ENCODE measurements at places on chromosomes 12 and 14.
A peak's percentile ranks its signal among the peaks of the same experiment; 100 is the strongest.

GRCh38 chr12:94644141-94644979, 6.0 kb downstream of the TMCC3 start:
- DNase-seq, result peak; percentile 67

- DNase-seq, result no peak
Observed at GRCh38 chr12:96980991-96981414, 73.9 kb downstream of the NEDD1 start.

DNA sequence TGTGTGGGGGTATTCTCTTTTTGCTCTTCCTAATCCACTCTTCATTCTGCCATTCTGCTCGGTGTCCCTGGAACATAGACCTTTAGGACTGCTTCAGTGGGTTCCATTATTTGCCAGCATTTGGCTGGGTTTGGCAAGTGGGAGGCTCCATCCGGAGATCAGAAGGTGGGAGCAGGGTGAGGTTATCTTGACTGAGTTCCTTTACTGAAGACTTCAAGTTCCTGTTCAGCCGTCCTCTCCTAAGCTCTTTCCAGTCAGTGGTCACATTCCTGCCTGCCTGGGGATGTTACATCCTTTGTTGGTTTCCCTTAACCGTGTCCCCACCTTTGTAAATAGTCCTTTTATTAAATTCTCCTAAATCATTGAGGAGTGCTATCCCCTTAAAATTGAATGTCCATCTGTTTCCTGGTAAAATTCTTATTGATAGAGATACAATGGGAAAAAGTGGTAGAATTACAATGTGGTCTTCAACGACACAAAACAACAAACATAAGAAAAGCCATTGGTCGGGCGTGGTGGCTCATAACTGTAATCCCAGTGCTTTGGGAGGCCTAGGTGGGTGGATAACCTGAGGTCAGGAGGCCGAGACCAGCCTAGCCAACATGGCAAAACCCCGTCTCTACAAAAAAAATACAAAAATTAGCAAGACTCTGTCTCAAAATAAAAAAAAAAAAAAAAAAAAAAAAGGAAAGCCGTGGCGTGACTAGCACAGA, 5.0 kb upstream of the MIA2 start:
- DNase-seq, result no peak

GRCh38 chr12:53513712-53514410, 6.6 kb upstream of the NPFF start:
- peak; percentile 14 for DNase-seq

- peak; percentile 74 for DNase-seq
Observed at GRCh38 chr14:75566321-75566720, 12.1 kb upstream of the FLVCR2 start.

GRCh38 chr12:108403952-108404351, 64.8 kb upstream of the CMKLR1 start:
- DNase-seq, result no peak

DNA sequence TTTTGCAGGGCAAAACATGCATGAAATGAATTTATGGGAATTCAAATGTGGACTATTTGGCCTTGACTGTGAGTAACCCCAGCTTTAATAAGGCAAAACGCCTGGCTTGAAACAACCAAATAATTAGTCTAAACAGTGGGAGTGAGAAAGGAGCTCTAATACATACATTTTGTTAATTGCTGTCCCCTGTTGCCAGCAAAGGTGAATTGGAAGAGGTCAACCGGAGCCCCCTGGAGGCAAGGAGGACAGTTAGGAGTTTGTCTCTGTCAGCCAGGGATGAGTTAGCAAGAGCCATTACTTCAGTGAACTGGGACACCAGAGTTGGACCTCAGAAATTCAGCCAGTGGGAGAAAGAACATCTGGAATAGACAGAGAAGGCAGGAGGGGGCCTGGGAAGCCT, 17.4 kb downstream of the KRT76 start:
- DNase-seq, result no peak

DNA sequence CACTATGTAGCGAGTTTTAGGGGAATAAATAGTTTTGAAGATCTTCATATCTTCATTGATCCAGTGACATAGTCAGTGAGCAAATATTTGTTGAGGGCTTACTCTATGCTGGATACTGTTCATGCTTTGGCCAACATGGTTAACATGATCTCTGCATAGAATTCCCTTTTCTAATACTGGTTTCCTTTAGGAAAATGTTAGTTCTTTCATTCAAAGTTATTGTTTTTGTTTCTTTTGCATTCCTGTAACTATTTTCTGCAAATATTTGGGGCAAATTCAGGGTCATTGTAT, 226.5 kb downstream of the C12orf50 start:
- DNase-seq, result no peak

GRCh38 chr12:88571543-88571942, 8.7 kb downstream of the KITLG start:
- no peak for DNase-seq

DNA sequence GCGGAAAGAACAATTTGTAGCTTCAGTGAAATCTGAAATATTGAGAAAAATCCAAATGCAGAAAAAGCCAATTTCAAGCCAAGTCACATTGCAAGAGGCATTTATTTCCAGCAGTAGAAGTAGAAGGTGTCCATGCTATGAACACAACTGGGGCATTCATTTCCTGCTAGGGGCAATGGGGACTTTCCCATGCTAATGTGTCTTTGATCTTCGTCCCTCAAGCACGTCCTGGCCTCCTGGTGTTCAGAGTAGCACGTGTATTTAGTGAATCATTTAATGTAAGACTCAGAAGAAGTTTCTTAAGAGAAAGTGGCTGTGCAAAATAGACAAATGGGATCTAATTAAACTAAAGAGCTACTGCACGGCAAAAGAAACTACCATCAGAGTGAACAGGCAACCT, 267.9 kb downstream of the TMEM132C start:
- DNase-seq, result no peak

- DNase-seq, result no peak
Observed at GRCh38 chr14:104464907-104465306, 114.7 kb upstream of the C14orf180 start.

DNA sequence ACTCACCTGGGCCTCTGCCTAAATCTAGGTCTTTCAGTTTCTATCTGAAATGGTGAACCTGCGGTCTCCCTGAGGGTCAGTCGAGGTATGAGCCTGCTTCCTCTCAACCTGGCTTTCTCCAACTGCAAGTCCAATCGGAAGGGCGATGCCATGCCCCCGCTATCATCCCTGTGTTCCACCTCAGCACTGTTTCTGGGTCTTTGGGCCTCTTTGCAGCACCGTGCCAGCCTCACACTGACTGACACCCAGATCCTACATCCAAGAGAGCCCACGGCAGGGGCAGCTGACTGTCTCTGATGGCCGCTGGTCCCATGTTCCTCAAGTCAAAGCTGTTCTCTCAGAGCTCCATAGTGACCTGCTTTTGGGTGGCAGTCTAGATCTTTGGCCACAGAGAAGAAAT, 120.7 kb downstream of the PAPOLA start:
- no peak for DNase-seq

DNA sequence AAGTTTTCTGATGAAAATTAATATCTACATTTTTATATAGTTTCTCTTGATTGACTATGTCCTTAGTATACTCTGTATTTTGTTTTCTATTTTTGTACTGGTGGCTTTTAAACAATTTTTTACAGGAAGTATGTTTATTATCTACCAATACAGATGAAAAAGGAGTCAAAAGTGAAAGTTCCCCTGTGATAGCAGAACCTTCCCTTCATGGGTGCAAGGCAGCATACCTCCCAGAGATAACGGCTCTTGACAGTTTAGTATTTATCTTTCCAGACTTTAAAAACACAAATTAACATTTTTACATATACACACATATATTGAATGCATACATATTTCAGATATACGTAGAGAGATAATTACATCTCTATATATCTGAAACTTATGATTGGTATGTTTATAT, 17.1 kb upstream of the FAM234B start:
- DNase-seq, result peak; percentile 69

- DNase-seq, result no peak
Observed at GRCh38 chr12:41438854-41439541, 250.9 kb downstream of the PDZRN4 start.

DNA sequence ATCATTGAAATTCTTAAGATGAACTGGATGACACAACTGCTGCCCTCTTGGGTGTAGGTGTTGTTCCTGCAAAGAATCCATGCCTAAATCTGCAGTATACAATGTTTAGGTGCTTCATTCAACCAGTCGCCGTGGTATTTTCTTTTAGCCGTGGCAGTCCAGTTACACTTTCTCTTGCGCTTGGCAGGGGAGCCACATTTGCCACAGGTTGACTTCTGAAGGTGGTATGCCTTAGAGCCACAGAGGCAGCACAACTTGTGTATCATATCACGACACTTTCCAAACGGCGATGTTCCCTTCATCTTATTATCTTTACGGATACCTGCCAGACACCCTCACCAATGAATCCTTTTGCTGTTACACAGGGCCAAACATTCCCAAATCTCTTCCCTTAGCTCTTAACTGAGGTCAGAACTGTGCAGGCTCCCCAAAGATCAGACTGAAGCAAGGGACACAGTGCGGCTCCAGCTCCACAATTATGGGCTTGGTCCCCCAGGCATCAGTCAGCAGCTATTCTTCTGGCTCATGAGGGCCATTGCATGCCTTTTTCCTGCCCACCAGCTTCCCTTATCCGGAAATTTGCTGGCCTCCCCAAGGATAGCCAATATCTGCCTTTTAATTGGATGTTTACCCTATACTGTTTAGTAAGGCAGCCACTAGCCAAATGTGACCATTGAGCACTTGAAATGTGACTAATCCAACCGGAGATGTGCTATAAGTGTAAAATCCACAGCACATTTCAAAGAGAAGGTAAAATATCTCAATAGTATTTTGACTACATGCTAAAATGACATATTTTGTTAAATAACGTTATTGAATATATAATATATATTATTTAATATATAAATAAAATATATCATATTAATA, 50.7 kb downstream of the SENP1 start:
- DNase-seq, result no peak

GRCh38 chr14:75125617-75126016, 1.2 kb downstream of the NEK9 start:
- no peak for DNase-seq

- no peak for DNase-seq
Observed at GRCh38 chr12:124233041-124233796, 61.7 kb upstream of the RFLNA start.

- peak; percentile 58 for DNase-seq
Observed at GRCh38 chr12:63826006-63826585, 18.4 kb upstream of the SRGAP1 start.

DNA sequence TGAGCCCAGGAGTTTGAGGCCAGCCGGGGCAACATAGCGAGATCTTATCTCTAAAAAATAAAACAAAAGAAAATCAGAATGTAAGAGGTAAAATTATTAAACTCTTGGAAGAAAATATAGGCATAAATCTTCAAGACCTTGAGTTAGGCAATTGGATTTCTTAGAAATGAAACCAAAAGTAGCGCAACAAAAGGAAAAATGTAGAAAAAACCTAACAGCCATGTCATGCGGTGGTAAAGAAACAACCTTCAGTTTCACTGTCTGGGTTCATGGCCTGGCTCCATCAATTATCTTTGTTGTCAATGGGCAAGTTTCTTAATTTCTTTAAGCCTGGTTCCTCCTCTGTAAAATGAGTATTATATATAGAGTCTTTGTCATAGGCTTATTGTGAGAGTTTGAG, 5.6 kb upstream of the GCH1 start:
- DNase-seq, result peak; percentile 75

GRCh38 chr12:113056631-113057488, at the start of gene DTX1:
Gene DTX1, plus strand, starts transcription at chr12:113056730. Its CDS starts 1,463 bp downstream, at chr12:113058193.
- DNase-seq, result peak; percentile 33

DNA sequence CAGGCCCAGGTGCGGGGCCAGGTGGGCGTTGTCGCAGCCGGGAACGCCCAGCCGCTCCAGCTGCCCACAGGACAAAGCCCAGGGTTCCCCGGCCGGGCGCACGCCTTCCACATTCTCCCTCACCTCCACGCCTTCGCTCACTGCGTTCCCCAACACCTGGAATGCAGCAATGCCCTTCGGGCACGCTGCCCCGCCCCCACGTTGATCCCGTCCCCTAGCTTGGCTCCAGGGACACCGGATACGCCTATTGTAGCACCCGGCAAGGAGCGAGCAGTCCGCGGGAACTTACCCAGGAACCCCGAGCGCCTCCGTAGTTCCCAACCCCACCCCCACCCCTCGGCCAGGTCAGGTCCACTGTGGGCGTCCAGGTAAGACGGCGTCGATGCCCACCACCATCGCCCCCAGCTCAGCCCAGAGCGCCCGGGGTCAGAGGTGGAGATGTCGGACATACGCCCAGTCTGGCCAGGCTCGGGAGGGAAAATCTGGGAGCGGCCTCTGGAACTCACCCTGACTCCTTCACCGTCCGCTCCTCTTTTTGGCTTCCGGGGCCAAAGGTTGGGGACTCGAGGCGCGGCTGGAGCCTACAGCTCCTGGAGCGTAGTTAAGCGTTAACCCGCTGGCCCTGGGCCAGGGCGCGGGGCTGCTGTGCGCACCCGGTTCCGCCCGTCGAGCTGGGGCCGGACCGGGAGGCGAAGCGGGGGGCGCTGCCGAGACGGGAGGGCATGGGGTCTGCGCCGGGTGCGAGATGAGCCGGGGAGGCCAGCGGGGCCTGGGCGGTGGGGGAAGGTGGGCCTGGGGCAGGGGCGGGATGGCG, 594 bp upstream of the CEP170B start:
- DNase-seq, result peak; percentile 52

- DNase-seq, result no peak
Observed at GRCh38 chr12:132021031-132021871, 71.5 kb downstream of the EP400 start.

DNA sequence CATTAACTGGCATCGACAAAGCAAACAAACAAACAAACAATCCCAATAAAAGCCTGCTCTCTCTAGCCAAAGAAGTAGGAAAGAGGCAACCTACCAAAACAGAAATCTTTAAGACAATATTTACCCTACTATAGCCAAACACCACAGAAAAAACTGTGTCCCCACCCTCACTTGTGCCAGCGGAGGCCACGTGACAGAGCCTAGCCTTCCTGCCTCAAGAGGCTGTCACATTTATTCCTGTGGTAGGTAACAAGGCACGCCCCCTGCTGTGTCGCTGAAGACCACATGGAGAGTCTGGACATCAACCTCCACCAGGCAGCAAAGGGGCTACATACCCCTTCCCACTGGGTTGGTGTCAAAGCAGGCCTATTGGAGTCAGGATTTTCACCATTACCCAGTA, 148.1 kb downstream of the LMNTD1 start:
- no peak for DNase-seq

GRCh38 chr14:101359221-101360053, 201.9 kb upstream of the DIO3 start:
- DNase-seq, result peak; percentile 43

GRCh38 chr12:6768437-6768914, 2.3 kb downstream of the PTMS start:
- no peak for DNase-seq

- DNase-seq, result peak; percentile 80
Observed at GRCh38 chr14:60561845-60562746, 53.1 kb downstream of the SIX6 start.

- DNase-seq, result peak; percentile 67
Observed at GRCh38 chr12:40946612-40947194, 241.4 kb upstream of the PDZRN4 start.

- DNase-seq, result peak; percentile 84
Observed at GRCh38 chr12:130335517-130336392, 1.9 kb upstream of the PIWIL1 start.

DNA sequence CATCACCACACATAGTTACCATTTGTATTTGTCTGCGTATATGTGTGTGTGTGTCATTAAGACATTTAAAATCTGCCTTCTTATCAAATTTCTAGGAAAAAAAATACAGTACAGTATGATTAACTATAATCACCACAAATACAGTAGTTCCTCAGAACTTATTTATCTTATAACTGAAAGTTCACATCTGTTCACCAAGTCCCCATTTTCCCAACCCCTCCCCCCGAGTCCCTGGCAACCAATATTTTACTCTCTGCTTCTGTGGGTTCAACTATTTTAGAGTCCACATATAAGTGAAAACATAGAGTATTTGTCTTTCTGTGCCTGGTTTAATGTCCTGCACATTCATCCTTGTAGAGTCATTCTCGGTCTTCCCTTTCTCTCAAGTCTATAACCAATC, 12.3 kb downstream of the CAPS2 start:
- no peak for DNase-seq

Data from common myeloid progenitor, CD34-positive (primary cell).